ENCODE measurements at places on chromosomes 1 and 21. TPM values are rescaled to one million over a fixed set of nuclear protein-coding genes. Genes with fewer than 3 reads are reported as not detected.

ARMH1 gene
- 3.0 TPM for total RNA-seq

DNA sequence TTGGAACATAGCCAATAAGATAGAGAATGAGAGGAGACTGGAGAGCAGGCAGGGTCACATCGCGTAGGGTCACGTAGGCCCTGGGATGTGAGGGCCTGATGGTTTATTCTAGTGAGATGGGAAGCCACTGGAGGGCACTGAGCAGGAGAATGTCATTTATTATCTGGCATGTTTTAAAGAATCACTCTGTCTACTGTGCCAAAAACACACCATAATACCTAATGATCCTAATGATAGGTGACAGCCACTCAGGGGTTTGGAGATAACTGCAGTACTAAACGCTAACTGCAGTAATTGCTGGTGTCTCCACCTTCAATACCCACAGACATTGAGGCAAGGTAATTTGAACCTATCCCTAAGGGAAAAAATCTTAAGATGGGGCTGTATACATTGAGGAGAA is 185.4 kb downstream of the TTLL7 start:
- H3K36me3 ChIP-seq = no peaks in the 10 kb centered on the region
- H3K27ac ChIP-seq = no peak overlapping the region
- H3K4me1 ChIP-seq = no peaks in the 10 kb centered on the region
- no peaks in the 10 kb centered on the region for H3K27me3 ChIP-seq

GRCh38 chr1:24640288-24640687 is 2.8 kb upstream of the SRRM1 start:
- H3K4me3 ChIP-seq = no peak overlapping the region
- H3K27ac ChIP-seq = no peak overlapping the region
- no peak for ATAC-seq
- H3K36me3 ChIP-seq = no peaks in the 10 kb centered on the region
- no peaks in the 10 kb centered on the region for H3K4me1 ChIP-seq
- H3K27me3 ChIP-seq = no peaks in the 10 kb centered on the region

DNA sequence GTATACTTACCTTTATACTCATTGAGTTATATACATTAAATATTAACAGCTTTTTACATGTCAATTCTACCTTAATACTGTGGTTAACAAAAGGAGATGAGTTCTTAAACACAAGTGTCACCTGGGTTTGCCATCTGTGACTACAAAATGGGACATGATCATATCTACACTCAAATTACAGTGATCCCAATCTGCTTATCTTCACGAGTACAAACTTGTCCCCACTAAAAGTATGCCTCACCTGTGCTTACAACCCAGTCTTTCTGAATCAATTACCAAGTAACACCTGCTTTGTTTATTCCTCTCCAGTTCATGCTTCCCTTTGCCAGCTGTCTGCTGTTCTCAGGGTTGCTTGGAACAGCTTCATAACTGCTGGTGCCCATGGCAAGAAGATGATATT is 8.8 kb downstream of the CD1E start:
- no peak overlapping the region for H3K4me3 ChIP-seq
- ATAC-seq = no peak
- H3K27me3 ChIP-seq = no peaks in the 10 kb centered on the region
- no peaks in the 10 kb centered on the region for H3K36me3 ChIP-seq
- no peaks in the 10 kb centered on the region for H3K4me1 ChIP-seq

GRCh38 chr21:45457161-45457831 is 52.3 kb downstream of the COL18A1 start:
- peak overlapping the region; percentile 47 for H3K4me3 ChIP-seq
- ATAC-seq = no peak
- H3K27ac ChIP-seq = no peak overlapping the region
- peaks cover 12% of the 10 kb centered on the region for H3K4me1 ChIP-seq
- H3K36me3 ChIP-seq = no peaks in the 10 kb centered on the region

DNA sequence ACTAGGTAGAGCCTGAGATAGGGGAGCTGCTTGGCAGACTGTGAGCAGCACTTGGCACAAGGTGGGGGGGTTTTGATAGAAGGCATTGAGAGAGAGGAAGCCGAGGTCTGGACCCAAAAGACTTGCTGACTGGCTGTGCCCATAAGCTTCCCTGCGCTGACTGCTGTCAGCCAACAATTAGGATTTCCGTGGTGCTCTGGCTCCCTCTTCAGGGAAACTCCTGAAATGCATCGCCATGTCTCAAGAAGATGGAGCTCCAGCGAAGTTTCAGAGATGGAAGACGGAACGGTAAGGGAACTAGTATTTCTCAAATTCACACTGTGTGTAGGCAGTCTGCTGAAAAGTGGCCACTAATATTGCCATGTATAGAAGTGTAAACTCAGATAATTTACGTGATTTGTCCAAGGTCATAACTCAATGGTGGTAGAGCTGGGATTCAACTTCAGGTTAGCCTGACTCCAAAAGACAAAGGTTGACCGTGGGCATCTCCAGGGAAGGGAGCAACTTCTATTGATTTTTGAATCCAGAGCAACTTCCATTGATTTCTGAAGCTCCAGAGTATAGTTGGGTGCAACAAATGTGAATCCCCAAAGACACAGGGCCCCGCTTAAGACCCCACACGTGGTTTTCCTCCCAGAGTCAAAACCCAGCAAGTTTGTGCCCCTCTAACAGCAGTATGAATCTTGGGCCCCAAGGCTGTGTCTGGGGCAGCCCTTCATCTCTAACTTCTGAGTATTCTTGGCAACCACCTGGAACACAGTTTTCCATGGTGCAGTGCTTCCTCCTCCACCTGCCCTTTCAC is 44.5 kb upstream of the CRNN start:
- ATAC-seq = peak; percentile 75
- H3K4me1 ChIP-seq = no peaks in the 10 kb centered on the region
- no peak overlapping the region for H3K27ac ChIP-seq

GRCh38 chr1:31951276-31951675 is 13.1 kb upstream of the PTP4A2 start:
- H3K4me1 ChIP-seq = peaks cover 19% of the 10 kb centered on the region
- no peak overlapping the region for H3K4me3 ChIP-seq
- no peak overlapping the region for H3K27ac ChIP-seq
- ATAC-seq = no peak
- H3K36me3 ChIP-seq = no peaks in the 10 kb centered on the region

FCRL5 gene
- total RNA-seq = 0.05 TPM

PLA2G4A gene
- total RNA-seq = 3.6 TPM

ZFP69 gene
- total RNA-seq = 6.1 TPM

DNA sequence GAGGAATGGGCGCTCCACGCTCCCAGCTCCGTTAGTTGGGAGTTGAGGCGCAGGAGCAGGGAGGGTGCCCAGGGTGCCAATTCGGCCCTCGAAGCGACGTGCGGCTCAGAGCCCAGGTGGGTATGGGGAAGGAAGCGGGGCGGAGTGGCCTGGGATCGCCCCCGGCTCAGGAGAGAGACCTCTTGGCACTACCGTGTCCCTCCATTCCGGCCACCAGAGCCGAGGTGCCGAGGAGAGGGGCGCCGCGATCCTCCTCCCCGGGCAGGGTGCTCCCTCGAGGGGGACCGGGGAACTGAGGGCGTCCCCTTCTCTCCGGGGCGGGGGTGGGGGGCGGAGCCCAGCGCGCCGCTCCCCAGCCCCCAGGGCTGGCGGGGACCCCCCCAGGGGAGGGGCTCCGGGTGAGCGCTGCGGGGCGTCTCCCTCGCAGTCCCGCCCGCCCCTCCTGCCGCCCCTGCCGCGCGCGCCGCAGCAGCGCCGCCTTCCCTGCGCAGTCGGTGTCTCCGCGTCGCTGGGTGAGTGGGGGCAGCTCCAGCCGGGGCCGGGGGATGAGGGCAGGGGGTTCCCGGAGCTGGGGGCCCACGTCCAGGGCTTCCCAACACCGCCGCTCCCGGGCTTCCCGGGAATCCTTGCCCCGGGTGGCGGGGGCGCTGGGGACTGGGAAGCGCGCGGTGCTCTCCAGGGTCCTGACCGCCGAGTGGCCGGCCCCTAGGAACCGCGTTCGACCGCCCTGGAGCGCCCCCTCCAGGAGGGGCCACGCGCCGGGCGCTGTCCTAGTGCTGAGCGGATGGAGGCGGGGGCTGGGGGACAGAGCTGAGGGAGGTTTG is at the start of gene HPCA:
Gene HPCA (plus strand): TSS at position 488 of the 824 bp plus-strand sequence. CDS start 2,408 bp downstream, outside the sequence.
- H3K27me3 ChIP-seq = peaks cover 75% of the 10 kb centered on the region
- H3K27ac ChIP-seq = no peak within 1 kb of the TSS
- ATAC-seq = peak; percentile 83
- H3K4me3 ChIP-seq = no peak within 1 kb of the TSS

SELP gene
- 1.9 TPM for total RNA-seq

GRCh38 chr1:92192246-92192645 is 25.5 kb upstream of the C1orf146 start:
- H3K27ac ChIP-seq = no peak overlapping the region
- no peak overlapping the region for H3K4me3 ChIP-seq
- no peaks in the 10 kb centered on the region for H3K36me3 ChIP-seq
- H3K27me3 ChIP-seq = no peaks in the 10 kb centered on the region
- no peaks in the 10 kb centered on the region for H3K4me1 ChIP-seq

GRCh38 chr1:97140611-97141010 is 419.0 kb downstream of the PTBP2 start:
- ATAC-seq = no peak
- no peak overlapping the region for H3K27ac ChIP-seq
- no peaks in the 10 kb centered on the region for H3K36me3 ChIP-seq

C8A gene
- total RNA-seq = not detected

C1orf87 gene
- total RNA-seq = not detected

DNA sequence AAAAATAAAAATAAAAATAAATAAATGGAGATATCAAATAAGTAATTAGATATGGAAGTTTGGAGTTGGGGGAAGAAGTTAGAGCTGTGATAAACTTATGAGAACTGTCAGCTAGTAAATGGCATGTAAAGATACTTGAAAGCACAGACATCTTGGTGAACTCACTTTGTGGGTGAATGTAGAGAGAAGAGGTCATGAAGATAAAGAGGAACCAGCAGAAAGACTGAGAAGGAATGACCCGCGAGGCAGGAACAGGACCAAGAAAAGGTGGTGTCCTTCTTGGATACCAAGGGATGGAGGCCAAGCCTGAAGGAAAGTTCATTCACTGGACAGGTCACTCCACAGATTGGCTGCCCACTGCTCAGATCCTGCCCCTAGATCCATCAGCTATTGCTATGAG is 4.7 kb upstream of the CAPZB start:
- H3K4me1 ChIP-seq = peaks cover 2% of the 10 kb centered on the region
- no peak for ATAC-seq
- no peaks in the 10 kb centered on the region for H3K36me3 ChIP-seq
- H3K4me3 ChIP-seq = no peak overlapping the region

- no peak overlapping the region for H3K4me3 ChIP-seq
- no peak for ATAC-seq
- H3K27ac ChIP-seq = no peak overlapping the region
- H3K27me3 ChIP-seq = no peaks in the 10 kb centered on the region
- H3K36me3 ChIP-seq = no peaks in the 10 kb centered on the region
Measured at GRCh38 chr1:208006258-208006920, 95.5 kb upstream of the CD34 start.
